ENCODE measurements at places on chromosomes 6 and 20. TPM values are rescaled to one million over a fixed set of nuclear protein-coding genes. Genes with fewer than 3 reads are reported as not detected.

The FAM162B gene
- total RNA-seq = 2.8 TPM

The TRPC4AP gene
- total RNA-seq = 45.9 TPM

The NTSR1 gene
- total RNA-seq = 6.7 TPM

The IL17F gene
- total RNA-seq = not detected

The LBP gene
- total RNA-seq = 0.47 TPM

The EXOC2 gene
- total RNA-seq = 63.8 TPM

The KIAA1755 gene
- total RNA-seq = 0.94 TPM

The OPRM1 gene
- 1.7 TPM for total RNA-seq

The FILIP1 gene
- 4.5 TPM for total RNA-seq

The STK38 gene
- 11.9 TPM for total RNA-seq

The CST5 gene
- total RNA-seq = not detected

The MUCL3 gene
- total RNA-seq = not detected

The TUBB1 gene
- total RNA-seq = 0.47 TPM

The EFCAB8 gene
- not detected for total RNA-seq

The TNXB gene
- total RNA-seq = 2.5 TPM

The TTLL9 gene
- total RNA-seq = 1.7 TPM

The EYA2 gene
- 0.94 TPM for total RNA-seq

The CENPW gene
- total RNA-seq = 7.5 TPM

The CEP57L1 gene
- 92.6 TPM for total RNA-seq

The SAMD3 gene
- 15.6 TPM for total RNA-seq

The CLPSL1 gene
- not detected for total RNA-seq

The PRSS35 gene
- 4.8 TPM for total RNA-seq

The KCNS1 gene
- 2.7 TPM for total RNA-seq

The SLC22A16 gene
- 0.31 TPM for total RNA-seq

The PNLDC1 gene
- total RNA-seq = not detected

The CLVS2 gene
- 56.1 TPM for total RNA-seq

The MUC21 gene
- total RNA-seq = not detected

The IFNGR1 gene
- 72.5 TPM for total RNA-seq

The LHFPL5 gene
- total RNA-seq = 1.1 TPM

The SLC35F1 gene
- total RNA-seq = 112 TPM

The MYO6 gene
- 15.8 TPM for total RNA-seq

The SLC22A1 gene
- total RNA-seq = 1.9 TPM

The MAS1 gene
- total RNA-seq = not detected

The DEFB112 gene
- total RNA-seq = not detected

The FOXC1 gene
- total RNA-seq = 4.8 TPM

The NECAB3 gene
- total RNA-seq = 27.8 TPM

The BIRC7 gene
- not detected for total RNA-seq

The RING1 gene
- 20.6 TPM for total RNA-seq

The SNAI1 gene
- total RNA-seq = not detected

The DTD1 gene
- total RNA-seq = 84.2 TPM

The COL9A1 gene
- total RNA-seq = 4.4 TPM

The SLC17A2 gene
- not detected for total RNA-seq

The BMP7 gene
- 8.7 TPM for total RNA-seq

The DEFB132 gene
- total RNA-seq = not detected

The NFATC2 gene
- 0.47 TPM for total RNA-seq

The GMPR gene
- total RNA-seq = 1.9 TPM

The MBOAT1 gene
- 3.1 TPM for total RNA-seq

The MOCS1 gene
- total RNA-seq = 4.7 TPM

The DEFB119 gene
- total RNA-seq = not detected

The CST7 gene
- total RNA-seq = 0.31 TPM

The GSTA3 gene
- total RNA-seq = not detected

The CCN6 gene
- not detected for total RNA-seq

The HMGCLL1 gene
- total RNA-seq = 70.0 TPM

The METTL24 gene
- total RNA-seq = 2.5 TPM

The AGPAT4 gene
- total RNA-seq = 73.2 TPM

The SLC26A8 gene
- total RNA-seq = 5.3 TPM

The SIGLEC1 gene
- 0.16 TPM for total RNA-seq

The ZNF334 gene
- 13.6 TPM for total RNA-seq

The EYS gene
- total RNA-seq = 0.78 TPM

The ADIG gene
- total RNA-seq = not detected

All from occipital lobe (tissue), 3 donors.